ENCODE measurements at places on chromosomes 1 and 21.

- no peak for DNase-seq
These were observed 303.6 kb downstream of the MATN1 start for GRCh38 chr1:30419831-30420230.

DNA sequence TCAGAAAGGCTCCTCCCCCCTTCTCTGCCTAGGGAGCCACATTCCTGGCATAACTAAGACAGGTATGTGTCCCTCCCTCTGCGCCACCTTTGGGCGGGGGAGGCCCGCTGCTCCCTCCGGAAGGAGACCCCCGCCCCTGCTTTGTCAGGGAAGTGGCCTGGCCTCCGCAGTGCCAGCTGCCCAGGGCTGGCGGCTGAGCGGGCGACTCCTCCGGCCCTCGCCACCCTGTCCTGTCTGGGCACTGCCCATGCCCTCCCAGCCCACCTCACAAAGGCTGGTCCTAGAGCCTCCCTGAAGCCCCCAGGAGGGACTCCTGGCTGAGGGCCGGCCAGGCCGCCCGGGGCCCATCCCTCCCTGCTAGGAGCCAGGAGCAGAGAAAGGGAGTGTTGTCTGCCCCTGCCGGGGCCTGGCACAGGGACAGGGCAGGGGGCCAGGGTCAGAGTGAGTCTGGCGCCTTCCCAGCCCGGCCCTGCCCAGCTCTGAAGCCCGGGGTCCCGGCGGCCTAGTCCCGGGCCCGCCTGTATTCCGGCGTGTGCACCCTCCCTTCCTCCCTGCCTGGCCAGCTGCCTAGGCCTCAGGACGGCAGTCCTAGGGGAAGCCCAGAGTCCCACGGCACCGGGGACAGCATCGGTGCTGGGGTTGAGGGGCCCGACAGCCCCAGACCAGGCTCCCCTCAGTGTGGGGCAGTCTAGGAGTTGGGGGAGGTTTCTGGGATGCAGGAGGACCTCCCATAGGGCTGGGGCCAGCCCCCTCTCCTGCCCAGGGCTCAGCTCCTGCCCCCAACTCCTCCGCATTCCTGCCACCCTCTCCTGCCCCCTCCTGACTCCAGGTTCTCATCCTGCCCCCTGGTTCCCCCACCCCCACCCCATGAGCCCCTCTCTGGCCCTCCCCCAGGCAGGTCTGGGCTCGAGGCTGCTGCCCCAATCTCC, 5.1 kb downstream of the AGRN start:
- no peak for DNase-seq

DNA sequence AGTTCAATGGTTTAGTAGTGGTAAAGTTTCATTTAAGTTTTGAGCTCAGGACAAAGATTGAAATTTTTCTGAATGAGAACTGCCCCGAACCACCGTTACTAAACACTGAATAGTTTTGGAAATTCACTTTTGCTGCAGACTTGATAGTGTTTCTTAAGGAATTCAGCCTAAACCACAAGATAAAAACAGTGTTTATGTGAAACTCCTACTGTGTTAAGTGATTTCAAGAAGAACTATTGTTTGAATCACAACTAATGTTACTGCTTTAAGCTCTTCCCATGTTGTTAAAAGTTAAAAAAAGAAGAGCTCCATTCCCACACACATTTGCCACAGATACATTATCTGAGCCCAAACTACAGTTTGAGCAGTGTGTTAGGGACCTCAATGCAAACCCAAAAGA, 159.2 kb downstream of the DYRK1A start:
- DNase-seq: no peak

- no peak for DNase-seq
These were observed 25.2 kb upstream of the RABGAP1L start for GRCh38 chr1:174134003-174134659.

GRCh38 chr1:223363856-223364684, at the start of gene SUSD4:
Gene SUSD4 (minus strand): TSS chr1:223364176. CDS start chr1:223363425, 751 bp downstream.
- DNase-seq: peak; percentile 48

- no peak for DNase-seq
These were observed 15.8 kb upstream of the SLC25A44 start for GRCh38 chr1:156177919-156178654.

GRCh38 chr1:186214791-186215190, 160.3 kb downstream of the TPR start:
- DNase-seq: no peak

- DNase-seq: no peak
These were observed 22.1 kb downstream of the AK2 start for GRCh38 chr1:33014464-33015163.

- no peak for DNase-seq
These were observed 39.3 kb downstream of the TP73 start for GRCh38 chr1:3691421-3692204.

- no peak for DNase-seq
These were observed 123.9 kb downstream of the LHX4 start for GRCh38 chr1:180353945-180354344.

DNA sequence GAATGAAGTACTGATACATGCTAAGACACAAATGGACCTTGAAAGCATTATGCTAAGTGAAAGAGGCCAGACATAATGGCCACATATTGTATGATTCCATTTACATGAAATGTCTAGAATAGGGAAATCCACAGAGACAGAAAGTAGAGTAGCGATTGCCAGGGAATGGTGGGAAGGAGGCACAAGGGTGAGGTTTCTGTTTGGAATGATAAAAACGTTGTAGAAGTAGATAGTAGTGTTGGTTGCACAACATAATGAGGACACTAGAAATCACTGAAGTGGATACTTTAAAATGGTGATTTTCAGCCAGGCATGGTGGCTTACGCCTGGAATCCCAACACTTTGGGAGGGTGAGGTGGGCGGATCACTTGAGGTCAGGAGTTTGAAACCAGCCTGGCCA, 97.6 kb upstream of the VANGL1 start:
- no peak for DNase-seq

DNA sequence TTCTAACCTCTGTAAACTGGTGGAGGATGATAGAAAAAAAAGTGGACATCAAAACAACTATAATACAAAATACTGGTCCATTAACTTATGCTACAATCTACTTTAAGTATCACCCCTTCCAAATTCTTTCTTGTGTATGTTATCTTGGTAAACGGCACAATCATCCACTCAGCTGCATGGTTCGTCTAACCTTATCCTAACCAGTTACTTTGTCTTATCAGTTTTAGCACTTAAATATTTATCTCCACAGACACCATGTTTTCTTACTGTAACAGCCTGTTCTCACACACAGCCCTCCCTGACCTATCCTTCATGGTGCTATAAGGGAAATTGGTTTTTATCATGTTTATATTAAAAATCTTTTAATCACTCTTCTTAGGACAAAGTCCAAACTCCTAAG, 157.2 kb downstream of the PTGER3 start:
- no peak for DNase-seq

DNA sequence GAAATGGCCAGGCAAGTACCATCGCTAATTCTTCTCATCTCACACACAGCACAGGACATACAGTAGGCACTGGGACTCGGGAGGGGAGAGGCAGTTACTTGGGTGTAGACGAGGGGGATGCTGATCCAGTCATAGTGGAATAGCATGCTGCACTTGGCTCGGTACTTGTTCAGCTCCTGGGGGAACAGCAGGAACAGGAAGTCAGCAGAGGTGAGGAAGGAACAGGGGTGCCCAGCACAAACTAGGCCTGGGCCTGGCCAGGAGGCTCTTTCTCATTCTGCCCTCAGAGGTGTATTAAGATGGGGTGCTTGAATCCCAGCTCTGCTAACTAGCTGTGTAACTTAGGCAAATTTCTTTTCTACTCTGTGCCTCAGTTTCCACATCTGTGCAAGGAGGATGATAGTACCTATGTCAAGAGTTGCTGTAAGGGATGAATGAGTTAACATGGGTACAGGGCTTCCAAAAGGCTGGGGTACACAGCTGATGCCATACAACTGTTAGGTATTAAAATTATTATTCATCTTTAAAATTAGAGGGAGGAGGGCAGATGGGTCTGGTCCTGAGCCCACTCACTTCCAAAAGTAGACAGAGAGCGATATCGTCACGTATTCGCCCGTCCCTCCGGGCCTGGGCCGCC, 2.4 kb downstream of the BEST4 start:
- no peak for DNase-seq
